Stimulated activated CD8-positive, alpha-beta memory T cell treated with anti-CD3 and anti-CD28 coated beads, Interleukin-15, amount 100 ng/mL, for 48 hours (primary cell): ENCODE measurements at places on chromosomes 16 and 17.

DNA sequence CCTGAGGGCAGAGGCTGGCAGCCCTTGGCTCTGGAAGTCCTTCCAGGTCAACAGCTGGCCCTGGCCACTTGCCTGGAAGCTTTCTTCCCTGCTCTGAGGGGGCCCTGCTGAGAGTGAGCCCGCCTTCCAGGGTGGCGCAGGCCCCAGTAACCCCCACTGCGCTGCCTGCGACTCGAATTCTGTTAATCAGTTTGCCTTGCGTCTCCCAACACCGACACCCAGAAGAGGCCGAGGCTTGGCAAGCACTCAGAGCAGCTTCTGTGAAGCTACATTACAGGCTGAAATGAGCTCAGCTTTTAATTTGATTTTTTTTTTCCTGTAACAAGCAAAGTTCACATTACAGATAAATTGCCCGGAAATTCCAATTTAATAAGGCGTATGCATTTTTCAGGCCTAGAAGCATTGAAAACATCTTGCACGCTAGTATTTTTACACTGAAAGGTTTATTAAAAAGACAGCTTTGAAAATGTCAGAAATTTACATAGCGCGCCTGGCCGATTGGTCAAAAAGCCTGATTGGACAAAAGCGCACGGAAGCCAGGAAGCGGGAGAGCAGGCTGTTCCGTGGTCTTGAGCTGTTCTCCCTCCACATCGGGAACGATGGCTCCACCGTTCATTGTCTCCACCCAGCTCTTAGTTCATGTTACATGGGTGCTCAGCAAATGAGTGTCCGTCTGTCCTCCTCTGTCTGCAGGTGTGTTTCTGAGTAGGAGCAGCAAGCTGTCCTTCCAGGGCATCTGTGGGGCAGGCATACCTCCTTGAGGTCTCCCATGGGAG is 65.5 kb upstream of the HSBP1 start:
- DNase-seq = no peak

DNA sequence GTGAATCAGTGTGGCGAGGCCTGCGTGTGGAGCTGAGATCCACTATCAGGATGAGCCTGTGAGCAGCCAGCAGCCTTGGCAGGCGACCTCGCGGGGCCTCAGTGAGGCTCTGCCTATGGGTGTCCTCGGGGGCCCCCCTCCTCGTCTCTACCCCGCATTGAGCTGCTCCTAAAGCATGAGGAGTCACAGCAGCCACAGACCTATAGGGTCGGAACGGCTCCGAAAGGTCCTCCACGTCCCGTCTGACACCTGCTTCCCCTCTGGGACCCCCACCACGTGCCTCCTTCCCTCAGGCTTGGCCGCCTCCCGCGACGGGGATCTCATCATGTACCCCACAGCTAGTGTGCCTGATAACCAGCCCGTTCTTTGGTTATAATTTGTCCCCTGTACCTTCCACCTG is 28.8 kb downstream of the GRIN2C start:
- DNase-seq = no peak

DNA sequence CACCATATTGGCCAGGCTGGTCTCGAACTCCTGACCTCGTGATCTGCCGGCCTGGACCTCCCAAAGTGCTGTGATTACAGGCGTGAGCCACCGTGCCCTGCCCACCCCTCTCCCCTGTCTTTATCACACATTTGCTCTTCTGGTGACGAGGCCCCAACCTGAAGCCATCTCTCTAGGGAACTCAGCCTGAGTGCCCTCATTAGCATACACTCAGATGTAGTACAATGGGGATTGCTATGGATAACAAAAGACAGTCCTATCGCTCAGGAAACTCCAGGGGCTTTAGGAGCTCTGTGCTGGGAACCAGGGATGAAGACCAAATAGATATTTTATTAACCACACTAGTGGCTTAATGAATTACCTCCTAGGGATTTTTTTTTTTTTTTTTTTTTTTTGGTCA is 100.7 kb downstream of the MARF1 start:
- no peak for DNase-seq

- no peak for DNase-seq
Measured at GRCh38 chr16:65071433-65072311, 50.2 kb downstream of the CDH11 start.

DNA sequence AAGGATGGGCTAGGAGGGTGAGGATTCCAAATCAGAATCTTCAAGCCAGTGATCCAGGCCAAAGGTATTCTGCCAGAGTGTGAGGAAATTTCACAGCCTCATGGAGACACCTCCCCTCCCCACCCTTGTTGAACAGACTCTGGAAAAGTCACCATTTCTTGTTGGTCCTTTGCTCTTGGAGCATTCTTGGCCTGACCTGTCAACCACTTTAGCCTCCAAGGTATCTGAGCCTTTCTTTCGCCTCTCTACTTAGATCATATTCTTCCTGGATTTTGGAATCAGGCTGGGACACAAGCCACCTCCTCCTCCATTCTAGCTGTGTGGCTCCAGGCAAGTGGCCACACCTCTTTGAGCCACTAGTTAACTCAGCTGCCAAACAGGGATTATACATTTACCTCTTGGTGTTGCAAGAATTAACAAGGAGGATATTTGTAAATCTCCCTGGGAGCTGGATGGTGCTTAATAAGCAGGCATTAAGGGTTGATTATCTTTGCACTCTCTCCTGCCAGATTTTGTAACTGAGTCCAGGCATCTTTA is 193.5 kb downstream of the WWOX start:
- no peak for DNase-seq

DNA sequence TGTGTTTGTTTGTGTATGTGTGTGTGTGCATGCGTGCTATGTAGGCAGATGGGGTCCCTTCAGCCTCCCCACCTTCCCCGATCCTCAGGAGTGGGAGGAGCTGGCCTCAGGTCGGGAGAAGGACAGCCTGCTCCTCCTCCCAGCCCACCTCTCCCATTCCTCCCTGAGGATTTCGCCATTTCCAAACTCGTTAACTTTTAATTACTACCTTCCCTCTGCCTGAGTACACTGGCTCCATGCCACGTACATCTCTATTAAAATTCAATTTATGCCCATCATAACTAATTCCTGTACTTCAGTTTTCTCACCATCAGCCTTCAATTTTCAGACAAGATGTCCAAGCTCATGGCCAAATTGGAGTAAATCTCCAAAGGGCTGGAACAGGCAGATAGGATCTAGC is 148.6 kb downstream of the SDK2 start:
- DNase-seq = no peak

DNA sequence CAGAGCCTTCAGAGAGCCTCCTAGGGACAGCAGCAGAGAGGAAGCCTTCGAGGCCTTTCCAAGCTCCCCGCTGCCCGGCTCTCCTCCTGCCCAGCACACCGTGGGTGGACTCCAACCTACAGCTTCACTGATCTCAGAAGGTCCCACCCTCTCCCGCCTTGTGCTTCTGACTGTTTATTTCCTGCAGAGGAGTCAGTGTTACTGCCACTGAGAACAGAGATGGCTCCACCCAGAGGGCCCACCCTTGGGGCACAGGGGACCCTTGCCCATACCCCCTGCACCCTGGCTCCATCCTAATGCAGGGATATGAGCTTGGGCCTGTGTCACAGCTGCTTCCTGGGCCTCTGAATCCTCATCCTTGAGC is 52.8 kb upstream of the TOB1 start:
- no peak for DNase-seq

DNA sequence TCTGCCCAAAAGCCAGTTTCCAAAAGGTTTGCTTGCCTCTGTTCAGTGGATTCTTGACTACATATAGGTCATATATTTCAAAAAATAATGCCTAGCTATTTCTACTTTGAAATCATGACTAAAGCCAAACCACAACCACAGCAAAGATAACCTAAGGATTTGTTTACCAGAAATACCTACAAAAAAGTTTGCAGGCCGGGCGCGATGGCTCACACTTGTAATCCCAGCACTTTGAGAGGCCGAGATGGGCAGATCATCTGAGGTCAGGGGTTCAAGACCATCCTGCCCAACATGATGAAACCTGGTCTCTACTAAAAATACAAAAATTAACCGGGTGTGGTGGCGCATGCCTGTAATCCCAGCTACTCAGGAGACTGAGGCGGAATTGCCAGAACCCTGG is 15.2 kb downstream of the CARHSP1 start:
- DNase-seq = no peak

DNA sequence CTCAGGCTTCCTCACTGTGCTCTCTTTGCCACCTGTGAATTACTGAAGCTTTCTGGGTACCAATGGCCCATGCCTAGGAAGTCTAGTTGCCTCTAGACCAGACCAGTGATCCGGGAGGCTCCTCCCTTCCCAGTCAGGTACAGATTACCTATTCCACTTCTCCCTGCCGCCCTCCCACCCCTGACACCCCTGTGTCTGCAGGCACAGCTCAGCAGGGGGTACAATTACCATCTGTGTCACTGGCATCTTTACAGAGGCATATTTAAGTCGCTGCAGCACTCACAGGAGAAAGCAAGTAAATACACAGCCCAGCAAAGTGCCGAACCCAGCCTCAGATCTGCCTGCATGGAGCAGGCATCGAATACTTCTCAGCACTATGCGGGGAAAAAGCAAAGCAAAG is 5.3 kb upstream of the WSCD1 start:
- DNase-seq = no peak

GRCh38 chr17:73401911-73402310 is 90.1 kb upstream of the CDC42EP4 start:
- DNase-seq = no peak

DNA sequence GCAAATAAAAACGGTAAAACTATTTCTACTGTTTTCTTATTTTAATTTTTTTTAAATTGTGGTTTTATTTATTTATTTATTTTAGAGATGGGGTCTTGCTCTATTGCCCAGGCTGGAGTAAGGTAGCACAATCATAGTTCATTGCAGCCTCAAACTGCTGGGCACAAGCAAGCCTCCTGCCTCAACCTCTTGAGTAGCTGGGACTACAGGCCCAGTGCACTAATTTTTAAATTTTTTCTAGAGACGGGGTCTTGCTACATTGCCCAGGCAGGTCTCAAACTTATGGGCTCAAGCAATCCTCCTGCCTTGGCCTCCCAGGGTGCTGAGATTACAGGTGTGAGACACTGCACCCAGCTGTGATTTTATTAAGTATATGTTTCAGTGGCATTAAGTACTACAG is 46.5 kb upstream of the MRC2 start:
- no peak for DNase-seq

GRCh38 chr17:49524473-49525359 is 29.6 kb downstream of the NGFR start:
- no peak for DNase-seq

GRCh38 chr16:11240636-11241473 is 15.1 kb downstream of the SOCS1 start:
- no peak for DNase-seq

GRCh38 chr16:13558752-13559151 is 361.2 kb upstream of the ERCC4 start:
- no peak for DNase-seq

GRCh38 chr16:70342016-70342415 is 4.7 kb upstream of the DDX19A start:
- no peak for DNase-seq

- no peak for DNase-seq
Measured at GRCh38 chr17:19391432-19391831, 4.4 kb upstream of the MFAP4 start.

DNA sequence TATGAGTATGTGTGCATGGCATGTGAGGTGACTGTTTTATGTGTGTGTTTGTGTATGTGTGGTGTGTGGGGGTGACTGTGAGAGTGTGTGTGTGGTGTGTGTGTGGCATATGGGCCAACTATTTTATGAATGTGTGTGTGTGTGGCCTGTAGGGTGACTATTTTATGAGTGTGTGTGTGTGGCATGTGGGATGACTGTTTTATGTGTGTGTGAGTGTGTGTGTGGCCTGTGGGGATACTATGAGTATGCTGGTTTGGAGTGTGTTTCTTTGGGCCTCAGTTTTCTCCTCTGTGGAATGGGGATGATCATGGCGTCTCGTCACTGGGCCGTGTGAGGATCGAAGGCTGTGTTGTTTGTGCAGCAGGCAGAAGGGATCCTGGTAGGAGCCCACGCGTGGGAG is 152.1 kb upstream of the PLCG2 start:
- DNase-seq = no peak
